ENCODE measurements at places on chromosomes 4 and X. TPM values are rescaled to one million over a fixed set of nuclear protein-coding genes. Genes with fewer than 3 reads are reported as not detected.

TCEAL7 gene
- 12.3 TPM for polyA plus RNA-seq

- no peak for DNase-seq
These were observed 73.0 kb upstream of the FRMPD4 start for GRCh38 chrX:12065251-12065650.

DNA sequence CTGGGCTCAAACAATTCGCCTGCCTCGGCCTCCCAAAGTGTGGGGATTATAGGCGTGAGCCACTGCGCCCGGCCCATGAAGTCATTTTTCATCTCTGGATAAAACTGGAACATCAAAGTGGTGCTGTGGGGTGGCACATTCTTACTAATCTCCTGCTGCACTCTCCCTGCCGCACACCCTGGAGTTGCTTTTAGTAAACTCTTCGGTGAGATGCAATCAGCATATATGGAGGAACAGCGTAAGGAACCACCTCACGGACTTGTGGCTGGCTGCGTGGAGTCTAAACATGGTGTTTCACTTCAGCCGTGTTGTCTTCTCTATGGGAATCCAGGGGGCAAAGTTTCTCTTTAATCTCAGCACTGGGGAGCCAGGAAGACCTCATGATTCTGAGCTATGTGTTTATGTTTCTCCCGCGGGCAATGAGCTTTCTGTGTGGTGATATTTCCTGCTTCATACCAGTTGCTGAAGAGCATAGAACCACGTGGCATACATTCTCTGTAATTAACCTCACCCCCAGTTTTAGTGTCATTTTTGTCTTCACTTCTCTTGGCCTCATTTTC is 2.1 kb upstream of the RHOH start:
- DNase-seq = no peak

GRCh38 chrX:1591863-1592469 is 562 bp downstream of the AKAP17A start:
- no peak for DNase-seq
